ENCODE measurements at places on chromosomes 7 and 10. TPM values are rescaled to one million over a fixed set of nuclear protein-coding genes. Genes with fewer than 3 reads are reported as not detected.

The UPK3B gene
- total RNA-seq = 34.3 TPM

The PWWP2B gene
- 17.5 TPM for total RNA-seq

The SUN3 gene
- total RNA-seq = not detected

The PHYHIPL gene
- not detected for total RNA-seq

The DENND2A gene
- 11.1 TPM for total RNA-seq

The IFIT1B gene
- not detected for total RNA-seq

The GSTO2 gene
- total RNA-seq = 9.6 TPM

The COL28A1 gene
- total RNA-seq = 0.50 TPM

The POU6F2 gene
- total RNA-seq = 1.6 TPM

The ORC5 gene
- total RNA-seq = 4.3 TPM

The ZNF746 gene
- total RNA-seq = 16.2 TPM

The SAMD9L gene
- 10.4 TPM for total RNA-seq

The ASB15 gene
- total RNA-seq = not detected

The FGFR2 gene
- total RNA-seq = 58.0 TPM

The MMP21 gene
- total RNA-seq = 0.19 TPM

The DOCK4 gene
- 30.9 TPM for total RNA-seq

The MYOZ1 gene
- 1.2 TPM for total RNA-seq

The CALHM3 gene
- not detected for total RNA-seq

The UCN3 gene
- not detected for total RNA-seq

The ABCA13 gene
- total RNA-seq = 0.38 TPM

The OR2A12 gene
- not detected for total RNA-seq

The NPC1L1 gene
- total RNA-seq = not detected

The C10orf105 gene
- total RNA-seq = 0.15 TPM

The NPFFR1 gene
- not detected for total RNA-seq

The MKX gene
- 2.5 TPM for total RNA-seq

The SGCE gene
- total RNA-seq = 7.2 TPM

The WDR86 gene
- total RNA-seq = 0.53 TPM

The CYP2C8 gene
- total RNA-seq = not detected

The MORN4 gene
- total RNA-seq = 1.7 TPM

The C7orf57 gene
- 0.88 TPM for total RNA-seq

The MYH16 gene
- total RNA-seq = not detected

The ASZ1 gene
- not detected for total RNA-seq

The CXCL12 gene
- total RNA-seq = 11.2 TPM

The SYT15 gene
- total RNA-seq = 1.1 TPM

The NUDT5 gene
- 44.7 TPM for total RNA-seq

The WEE2 gene
- total RNA-seq = not detected

The MEOX2 gene
- 3.2 TPM for total RNA-seq

The IMPDH1 gene
- 34.0 TPM for total RNA-seq

The ORAI2 gene
- 2.8 TPM for total RNA-seq

The MINDY3 gene
- total RNA-seq = 9.5 TPM

The PAOX gene
- 11.5 TPM for total RNA-seq

The CFAP43 gene
- 0.38 TPM for total RNA-seq

The MCM10 gene
- 2.4 TPM for total RNA-seq

The FAM20C gene
- total RNA-seq = 14.7 TPM

The IDI2 gene
- total RNA-seq = not detected

The NPSR1 gene
- not detected for total RNA-seq

The LIPK gene
- total RNA-seq = 1.9 TPM

The PDK4 gene
- total RNA-seq = 129 TPM

The PDE1C gene
- 4.8 TPM for total RNA-seq
